Suppressor macrophage (primary cell): ENCODE measurements at places on chromosomes 5 and 9.

DNA sequence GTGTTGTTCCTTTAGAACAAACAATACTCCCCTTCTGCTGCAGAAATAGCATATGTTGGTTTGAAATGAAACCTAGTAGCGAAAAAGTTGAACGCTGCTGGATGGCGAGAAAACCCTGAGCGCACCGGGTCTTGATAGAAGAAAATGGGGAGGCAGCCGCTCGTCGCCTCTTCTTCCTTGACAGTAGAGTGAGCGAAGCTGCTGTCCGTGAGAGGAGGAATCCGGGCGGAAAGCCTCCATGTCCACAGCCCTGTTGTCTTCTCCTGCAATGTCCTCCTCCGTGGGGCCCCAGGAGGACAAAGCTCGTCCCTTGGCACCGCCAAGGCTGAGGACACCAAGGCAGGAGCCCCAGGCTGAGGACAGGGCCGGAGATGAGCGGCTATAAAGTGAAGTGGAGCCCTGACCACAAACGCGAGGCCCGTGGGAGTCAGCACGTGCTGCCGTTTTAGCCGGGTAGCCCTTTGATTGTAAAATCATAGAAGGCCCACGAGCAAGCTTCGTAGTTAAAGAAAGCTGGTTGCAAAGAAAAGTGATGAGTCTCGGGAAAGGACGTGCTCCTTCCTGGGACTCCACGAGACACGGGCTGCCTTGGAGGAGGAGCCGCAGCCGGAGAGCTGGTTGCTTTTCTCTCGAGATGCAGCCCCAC lies 35.6 kb downstream of the MRPL36 start:
- no peak for DNase-seq

DNA sequence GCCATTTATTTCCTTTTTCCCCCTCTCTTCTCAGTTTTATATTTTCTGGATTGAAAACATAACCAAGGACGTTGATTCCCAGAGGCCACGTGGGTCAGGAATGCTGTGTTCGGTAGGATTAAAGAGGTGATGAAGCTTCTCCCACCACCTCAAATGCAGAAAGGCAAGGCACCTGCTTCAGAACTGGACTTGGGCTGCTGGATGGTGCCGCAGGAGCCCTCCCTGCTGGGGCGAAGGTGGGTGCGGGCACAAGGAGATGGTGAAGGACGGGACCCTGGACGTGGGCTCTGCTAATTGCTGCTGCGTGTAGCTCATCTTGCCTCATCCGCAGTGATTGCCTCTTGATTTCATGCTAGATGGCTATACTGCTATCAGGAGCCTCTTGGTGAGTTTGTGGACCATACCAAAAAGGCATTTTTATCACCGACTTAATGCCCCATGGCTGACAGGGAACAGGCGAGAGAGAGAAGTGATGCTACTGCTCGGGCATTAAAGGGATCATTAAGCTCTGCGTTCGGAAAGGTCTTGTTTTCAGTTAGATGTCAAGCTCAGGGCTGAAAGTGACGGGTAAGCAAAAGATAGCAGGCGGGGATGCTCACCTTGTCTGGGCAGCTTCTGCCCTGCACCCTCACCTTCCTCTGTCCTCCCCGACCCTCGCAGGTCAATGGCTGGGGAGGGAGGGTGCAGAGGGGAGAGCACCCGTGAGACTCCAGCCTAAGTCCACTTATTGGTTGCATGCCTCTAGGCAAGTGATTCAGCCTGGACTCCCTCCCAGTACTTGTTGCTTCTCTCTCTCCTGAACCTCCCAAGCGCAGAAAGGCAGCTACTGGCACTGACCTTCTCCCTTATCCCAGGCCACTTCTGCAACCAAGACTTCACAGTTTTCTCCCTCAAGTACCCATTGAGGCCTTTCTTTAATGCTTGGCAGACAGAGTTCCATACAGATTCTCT lies 71.6 kb upstream of the FSTL4 start:
- DNase-seq, result no peak

DNA sequence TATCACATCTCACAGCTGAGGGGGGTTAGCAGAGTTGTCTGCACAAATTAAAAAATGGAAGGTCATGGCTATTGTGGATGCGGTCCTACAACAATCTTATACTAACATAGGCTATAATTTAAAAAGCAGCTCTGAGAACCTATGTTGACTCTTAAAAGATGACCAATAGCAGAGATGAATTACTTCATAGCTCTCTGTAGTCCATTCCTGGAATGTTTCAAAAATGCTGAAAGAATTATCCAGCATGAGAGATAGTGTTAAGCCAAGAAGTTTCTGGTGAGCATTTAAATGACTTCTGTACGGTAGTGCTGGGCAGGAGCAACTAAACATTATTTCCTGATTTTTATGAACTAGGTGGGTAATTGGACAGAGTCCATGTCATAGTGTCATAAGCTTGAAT lies 218.2 kb upstream of the NUDT12 start:
- DNase-seq, result no peak

DNA sequence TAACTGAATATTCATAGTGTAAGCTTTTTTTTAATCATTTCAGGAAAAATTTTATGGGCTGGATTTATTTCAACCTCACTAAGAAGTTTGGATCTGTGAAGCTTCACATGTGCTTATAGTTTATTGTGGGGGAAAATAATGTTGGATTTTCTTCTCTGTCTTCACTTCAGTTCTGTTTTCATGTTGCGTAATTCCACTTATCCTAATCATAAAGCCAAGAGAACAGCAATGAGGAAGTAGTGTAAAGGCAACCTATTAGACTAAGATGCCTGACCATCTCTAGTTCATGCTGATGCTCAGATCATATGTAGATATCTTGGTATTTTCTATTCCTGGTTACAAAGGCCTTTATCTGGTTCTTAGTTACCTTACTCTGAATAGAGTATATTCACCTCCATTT lies 50.0 kb downstream of the CD180 start:
- peak; percentile 79 for DNase-seq

GRCh38 chr9:18253950-18254349 lies 220.0 kb upstream of the ADAMTSL1 start:
- DNase-seq, result no peak

DNA sequence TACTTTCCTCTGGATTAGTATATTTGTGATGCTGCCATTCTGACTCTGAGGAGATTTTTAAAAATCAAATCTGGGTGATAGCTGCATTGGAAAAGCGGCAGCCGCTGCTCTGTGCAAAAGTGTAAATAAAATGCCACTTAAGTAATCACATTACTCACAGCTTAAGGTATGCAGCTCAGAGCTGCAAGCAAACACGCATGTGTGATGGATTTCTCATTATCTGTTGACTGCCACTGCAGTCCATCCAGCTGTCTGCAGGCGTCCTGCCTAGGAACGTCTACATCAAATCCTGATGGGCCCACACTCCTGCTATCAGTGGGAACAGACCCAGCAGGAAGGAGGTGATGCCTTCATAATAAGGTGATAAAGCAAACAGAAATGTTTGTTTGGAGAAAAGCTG lies 216.9 kb downstream of the SPOCK1 start:
- no peak for DNase-seq

DNA sequence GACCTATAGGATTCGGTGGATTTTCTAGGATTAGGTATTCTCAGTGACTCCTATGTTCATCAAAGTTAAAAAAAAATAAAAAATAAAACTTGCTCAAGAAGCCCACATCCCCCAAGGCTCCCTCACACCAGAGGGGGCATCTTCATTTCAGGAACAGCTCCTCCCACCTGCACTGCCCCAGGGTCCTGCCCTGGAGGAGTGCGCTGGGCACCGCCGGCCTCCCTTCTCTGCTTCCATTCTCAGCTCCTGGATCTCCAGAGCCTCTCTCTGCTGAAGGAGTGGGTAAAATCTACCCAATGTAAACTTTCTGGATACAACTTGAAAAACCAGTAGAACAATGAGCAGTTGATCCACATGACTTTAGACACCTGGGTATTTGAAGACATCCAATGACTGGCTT lies 359.8 kb upstream of the IRX4 start:
- no peak for DNase-seq

- DNase-seq, result no peak
These were observed 608.0 kb downstream of the BRINP1 start for GRCh38 chr9:118761016-118761790.

GRCh38 chr9:96871176-96871575 lies 16.9 kb upstream of the ZNF782 start:
- DNase-seq, result no peak

- DNase-seq, result no peak
These were observed 124.7 kb upstream of the CPEB4 start for GRCh38 chr5:173763410-173763809.

- no peak for DNase-seq
These were observed 188.2 kb upstream of the SLC27A6 start for GRCh38 chr5:128777052-128777451.

- no peak for DNase-seq
These were observed 9.0 kb downstream of the MTMR12 start for GRCh38 chr5:32303755-32304120.

DNA sequence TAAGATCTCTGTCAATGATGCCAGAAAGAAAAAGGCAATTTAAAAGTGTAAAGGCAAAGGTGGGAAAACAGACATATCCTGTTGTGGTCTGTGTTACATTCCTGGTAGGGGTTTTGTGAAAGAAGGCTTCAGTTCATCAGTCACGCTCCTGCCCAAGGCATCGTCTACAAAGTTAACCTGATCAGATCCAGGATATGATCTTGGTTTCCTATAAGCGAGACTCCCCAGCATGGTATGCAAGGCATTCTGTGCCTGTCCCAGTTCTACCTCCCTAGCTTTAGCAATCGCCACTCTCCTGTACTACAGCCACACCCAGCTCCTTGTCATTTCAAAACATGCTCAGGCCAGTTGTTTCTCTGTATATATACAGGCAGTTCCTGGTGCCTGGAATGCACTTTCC lies 58.0 kb upstream of the PTPN3 start:
- no peak for DNase-seq

DNA sequence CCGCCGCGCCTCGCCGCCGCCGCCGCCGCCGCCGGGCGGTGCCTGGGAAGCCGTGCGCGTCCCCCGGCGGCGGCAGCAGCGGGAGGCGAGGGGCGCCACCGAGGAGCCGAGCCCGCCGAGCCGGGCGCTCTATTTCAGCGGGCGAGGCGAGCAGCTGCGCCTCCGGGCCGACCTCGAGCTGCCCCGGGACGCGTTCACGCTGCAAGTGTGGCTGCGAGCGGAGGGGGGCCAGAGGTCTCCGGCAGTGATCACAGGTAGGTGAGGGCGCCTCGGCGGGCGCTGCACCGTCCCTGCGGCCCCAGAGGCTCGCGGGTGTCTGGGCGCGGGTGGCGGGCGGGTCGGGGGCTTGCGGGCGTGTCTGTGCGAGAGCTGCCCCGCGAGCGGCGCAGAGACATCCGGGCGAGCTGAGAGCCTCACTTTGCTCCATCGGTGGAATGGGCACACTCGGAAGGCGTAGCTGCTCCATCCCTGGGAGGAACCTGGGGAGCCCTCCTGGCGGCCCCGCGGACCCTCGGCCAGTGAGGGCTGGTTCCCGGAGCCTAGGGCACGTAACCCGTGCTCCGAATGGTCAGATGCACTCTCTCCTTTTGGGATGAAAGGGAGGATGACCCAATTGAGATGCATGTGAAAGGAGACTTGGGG lies 864 bp downstream of the PAPPA start:
- DNase-seq, result no peak

DNA sequence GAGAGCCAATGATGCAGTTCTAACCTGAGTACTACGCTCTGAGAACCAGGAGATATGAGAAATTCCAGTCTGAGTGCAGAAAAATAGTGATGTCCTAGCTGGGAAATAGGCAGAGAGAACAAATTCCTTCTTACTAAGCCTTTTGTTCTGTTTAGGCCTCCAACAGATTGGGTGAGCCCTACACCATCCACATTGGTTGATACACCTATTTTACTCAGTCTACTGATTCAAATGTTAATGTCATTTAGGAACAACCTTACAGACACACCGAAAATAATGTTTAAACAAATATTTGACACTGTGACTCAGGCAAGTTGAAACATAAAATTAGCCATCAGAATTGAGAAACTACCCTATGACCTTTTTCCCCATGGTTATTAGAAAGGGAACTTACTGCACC lies 333.9 kb upstream of the IZUMO3 start:
- no peak for DNase-seq

GRCh38 chr5:114467729-114468128 lies 105.9 kb downstream of the KCNN2 start:
- DNase-seq, result peak; percentile 1

- DNase-seq, result no peak
These were observed 105.6 kb downstream of the PLCXD3 start for GRCh38 chr5:41404757-41405156.

DNA sequence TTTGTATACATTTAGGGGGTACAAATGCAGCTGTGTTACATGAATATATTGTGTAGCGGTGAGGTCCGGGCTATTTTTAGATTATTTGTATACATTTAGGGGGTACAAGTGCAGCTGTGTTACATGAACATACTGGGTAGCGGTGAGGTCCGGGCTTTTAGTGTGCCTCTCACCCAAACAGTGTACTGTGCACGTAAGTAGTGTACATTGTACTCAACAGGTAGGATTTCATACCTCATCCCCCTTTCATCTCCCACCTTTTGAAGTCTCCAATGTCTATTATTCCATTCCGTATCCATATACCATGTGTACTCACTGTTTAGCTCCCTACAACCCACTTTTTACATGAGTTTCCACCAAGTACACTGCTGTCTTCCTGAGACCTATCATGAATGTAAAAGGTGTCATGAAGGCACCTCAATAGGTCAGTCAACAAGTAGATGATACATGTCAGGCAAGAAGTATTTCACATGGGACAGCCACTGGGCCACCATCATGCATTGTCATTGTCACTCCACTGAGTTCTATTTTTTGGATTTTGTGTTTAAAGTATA lies 27.7 kb downstream of the SKP1 start:
- no peak for DNase-seq

GRCh38 chr9:87543251-87543650 lies 45.6 kb downstream of the DAPK1 start:
- DNase-seq, result no peak

DNA sequence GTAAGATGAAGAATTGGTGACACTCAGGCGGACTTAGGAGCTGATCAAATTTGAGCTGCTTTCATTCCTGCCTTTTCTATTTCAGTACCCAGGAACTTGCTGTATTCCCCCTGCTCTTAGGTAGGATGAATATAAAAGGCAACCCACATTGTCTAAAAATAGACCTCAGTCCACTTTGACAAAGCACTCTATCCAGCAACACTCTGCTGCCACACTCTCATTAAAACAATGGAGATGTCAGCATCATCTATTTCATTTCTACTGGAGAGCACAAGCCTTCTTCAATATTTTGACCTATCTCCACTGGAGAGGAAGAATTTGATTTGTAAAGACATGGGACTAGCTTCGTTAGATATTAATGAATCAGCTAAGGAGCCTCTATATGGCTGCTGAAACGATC lies 468.4 kb downstream of the PTPRD start:
- no peak for DNase-seq

GRCh38 chr9:75892216-75892911 lies 1.9 kb downstream of the PCSK5 start:
- DNase-seq, result no peak

GRCh38 chr5:180468732-180469585 lies 25.2 kb upstream of the CNOT6 start:
- DNase-seq, result no peak
